Fibroblast of upper back skin (primary cell): ENCODE measurements at places on chromosomes 11 and 22.

GRCh38 chr11:110966131-110966530 lies 253.9 kb upstream of the ARHGAP20 start:
- no peak for DNase-seq

DNA sequence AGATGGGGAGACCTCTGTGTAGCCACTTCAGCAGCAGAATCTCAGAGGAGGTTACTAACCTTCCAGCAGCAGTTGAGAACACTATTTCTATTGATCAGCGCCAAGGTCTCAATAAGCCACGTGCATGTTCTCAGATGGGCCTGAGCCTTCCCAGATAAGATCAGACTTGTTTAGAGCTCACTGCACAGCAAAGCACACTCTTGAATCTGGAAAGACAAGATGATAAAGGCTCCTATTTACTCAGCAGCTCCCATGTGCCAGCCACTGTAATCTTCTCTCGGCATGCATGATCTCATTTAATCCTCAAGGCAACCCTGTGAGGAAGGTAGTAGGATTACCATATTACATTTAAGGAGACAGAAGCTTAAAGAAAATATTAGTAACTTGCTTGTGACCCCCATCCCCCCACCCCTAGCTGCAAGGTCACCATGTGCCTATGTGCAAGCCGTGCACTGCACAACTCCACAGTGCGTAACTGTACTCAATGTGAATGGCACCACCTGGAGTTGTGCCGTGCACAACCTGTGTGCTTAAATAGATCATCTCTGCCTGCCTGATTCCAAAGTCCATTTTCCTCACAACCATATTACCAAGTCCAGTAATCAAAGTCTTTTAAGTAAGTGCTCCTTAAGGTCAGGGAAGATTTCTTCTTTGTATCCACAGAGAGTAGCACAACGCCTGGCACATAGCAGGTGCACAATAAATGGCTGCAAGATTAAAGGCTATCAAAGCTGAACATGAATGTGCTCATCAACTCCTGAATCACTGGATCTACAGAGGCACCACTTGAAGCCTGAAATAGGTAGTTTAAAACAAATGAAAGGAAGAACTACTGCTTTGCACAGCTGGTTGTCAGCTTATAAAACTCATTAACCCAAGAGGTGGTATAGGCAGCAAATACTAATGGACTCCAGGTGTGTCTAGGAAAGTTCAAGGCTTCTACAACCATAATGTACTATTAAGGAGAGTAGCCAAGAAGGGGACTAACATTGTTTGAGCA lies 293.8 kb downstream of the BUD13 start:
- DNase-seq, result no peak

DNA sequence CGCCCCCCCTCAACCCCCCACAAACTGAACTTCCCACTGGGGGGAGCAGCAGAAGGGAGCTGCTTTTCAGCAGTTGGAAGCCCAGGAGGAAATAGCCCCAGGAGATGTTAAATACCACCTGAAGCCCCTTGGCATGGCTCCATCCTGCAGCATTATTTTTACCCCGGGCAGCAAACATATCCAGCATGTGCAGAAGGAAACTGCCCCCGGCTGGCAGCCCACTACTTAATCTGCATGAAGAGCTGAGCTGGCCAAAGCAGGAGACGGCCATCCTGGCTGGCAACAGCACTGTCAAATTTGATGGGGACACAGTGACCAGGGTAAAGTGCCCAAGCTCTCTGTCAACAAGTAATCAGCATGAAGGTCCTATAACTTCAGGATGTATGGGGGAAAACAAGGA lies 32.0 kb downstream of the BUD13 start:
- DNase-seq, result no peak

GRCh38 chr11:112564228-112564955 lies 303.7 kb upstream of the PLET1 start:
- DNase-seq, result peak; percentile 8
